ENCODE measurements at places on chromosomes 11 and 22.

- peak; percentile 90 for DNase-seq
Measured at GRCh38 chr11:13140873-13141655, 131.9 kb downstream of the RASSF10 start.

- no peak for DNase-seq
Measured at GRCh38 chr11:16169956-16170847, 186.1 kb downstream of the SOX6 start.

GRCh38 chr11:72348250-72348649 lies 86.1 kb downstream of the CLPB start:
- DNase-seq = no peak

DNA sequence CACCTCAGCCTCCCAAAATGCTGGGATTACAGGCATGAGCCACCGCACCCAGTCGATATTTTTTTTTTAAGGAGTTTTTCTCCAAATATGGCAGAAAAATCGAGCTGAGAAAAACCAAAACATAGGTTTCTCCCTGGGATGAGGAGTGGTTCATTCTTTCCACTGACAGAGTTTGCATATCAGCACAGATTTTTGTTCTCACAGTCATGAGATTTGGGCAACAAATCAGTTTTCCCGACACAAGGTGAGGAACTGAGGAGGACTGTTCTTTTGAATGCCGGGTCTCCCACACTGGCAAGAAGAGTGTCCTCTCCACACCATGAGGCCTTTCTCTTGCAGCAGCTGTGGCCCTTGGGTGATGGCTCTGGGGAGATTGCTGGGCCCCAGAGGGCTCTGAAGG lies 3.8 kb upstream of the EHD1 start:
- DNase-seq = no peak

DNA sequence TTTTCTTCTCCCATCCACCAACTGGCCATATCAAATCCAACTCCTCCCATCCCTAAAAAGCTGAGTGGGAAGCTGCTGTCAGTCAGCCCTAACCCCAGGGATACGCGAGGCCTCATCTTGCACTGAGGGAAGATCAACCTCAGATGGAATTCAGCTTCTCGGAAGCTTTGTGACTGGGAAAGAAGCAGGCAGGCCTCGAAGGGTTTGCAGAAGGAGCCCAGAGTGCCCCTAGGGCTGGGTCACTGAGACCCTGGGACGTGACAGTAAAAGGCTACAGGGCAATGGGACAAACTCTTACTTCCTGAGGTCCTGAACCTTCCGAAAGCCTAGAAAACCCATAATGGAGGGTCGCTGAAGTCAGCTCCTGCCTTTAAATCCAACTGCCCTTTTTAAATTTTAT lies 34.4 kb upstream of the NNMT start:
- DNase-seq = no peak

DNA sequence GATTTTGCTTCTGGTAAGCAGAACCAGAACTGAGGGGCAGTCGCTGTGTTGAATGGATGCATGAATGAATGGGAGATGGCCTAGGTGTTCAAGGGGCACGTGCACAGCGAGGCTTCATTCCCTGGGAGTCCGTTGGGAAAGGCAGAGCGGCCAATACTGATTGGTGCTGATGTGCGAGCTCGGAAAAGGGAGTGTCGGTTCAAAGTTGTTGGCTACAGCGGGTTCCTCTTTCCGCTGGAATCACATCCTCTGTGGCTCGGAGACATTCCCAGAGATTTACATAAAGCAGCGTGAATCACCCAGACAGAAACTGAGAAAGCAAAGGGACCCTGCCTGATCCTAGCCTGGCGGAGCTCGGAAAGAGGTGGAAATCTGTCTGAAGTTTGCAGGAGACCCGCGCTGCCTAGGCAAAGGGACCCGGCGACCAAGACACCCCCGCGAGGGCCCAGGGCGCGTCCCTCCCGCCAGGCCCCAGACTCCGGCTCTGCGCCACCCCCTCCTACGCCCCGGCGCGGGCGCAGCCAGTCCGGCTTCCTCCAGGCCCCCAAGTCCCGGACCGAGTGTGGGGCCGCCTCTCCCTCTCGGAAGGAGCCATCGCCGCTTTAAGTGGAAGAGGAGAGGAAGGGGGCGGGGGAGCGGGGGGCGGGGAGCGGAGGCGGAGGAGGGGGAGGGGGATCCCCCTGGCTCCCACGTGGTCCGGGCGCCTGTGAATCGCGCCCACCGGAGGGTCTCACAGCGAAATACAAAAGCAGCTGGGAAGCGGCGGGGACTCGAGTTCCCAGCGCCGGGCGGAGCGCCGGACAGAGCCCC lies at the start of gene FJX1:
Gene FJX1 (plus strand): TSS at position 774 of the 810 bp plus-strand sequence. CDS start 177 bp downstream, outside the sequence.
- DNase-seq = peak; percentile 86

- no peak for DNase-seq
Measured at GRCh38 chr11:737366-737765, 9.9 kb upstream of the TALDO1 start.

GRCh38 chr11:85718991-85719807 lies 33.2 kb upstream of the CCDC89 start:
- DNase-seq = peak; percentile 99

DNA sequence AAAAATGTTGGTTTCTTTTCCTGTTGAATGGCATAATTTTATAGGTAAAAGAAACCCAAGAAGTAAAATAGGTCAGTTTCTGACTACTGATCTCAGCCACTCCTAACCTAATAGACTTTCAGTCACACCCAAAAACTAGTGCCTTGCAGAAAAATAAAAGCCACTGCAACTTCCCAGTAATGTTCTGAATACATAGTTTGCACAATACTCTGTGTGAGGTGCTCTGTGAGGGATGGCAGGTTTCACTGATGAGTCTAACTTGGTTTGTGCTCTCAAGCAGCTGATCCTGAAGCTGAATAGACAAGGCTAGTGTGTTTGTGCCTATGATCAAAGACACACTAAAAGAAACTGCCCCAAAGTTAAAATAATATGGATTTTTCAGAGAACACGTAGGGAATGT lies 758.3 kb downstream of the NELL1 start:
- DNase-seq = no peak

- no peak for DNase-seq
Measured at GRCh38 chr11:95501761-95502266, 270.8 kb upstream of the SESN3 start.

DNA sequence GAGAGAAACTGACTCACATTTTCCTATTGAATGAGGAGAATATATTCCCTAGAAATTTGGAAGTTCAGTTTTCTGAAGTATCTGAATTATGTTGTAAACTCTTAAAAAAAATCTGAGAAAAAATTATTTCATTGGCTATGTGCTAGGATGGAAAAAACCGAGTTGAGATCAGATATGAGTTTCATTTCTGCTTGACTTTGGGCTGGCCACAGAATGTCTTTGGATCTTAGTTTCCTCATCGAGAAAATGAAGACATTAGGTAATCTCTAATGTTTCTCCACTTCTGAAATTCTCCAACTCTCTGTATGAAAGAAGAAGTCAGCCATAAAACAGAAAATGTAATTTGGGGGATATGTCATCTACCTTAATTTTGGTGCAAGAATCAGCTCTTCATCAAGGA lies 28.8 kb downstream of the SLN start:
- no peak for DNase-seq

DNA sequence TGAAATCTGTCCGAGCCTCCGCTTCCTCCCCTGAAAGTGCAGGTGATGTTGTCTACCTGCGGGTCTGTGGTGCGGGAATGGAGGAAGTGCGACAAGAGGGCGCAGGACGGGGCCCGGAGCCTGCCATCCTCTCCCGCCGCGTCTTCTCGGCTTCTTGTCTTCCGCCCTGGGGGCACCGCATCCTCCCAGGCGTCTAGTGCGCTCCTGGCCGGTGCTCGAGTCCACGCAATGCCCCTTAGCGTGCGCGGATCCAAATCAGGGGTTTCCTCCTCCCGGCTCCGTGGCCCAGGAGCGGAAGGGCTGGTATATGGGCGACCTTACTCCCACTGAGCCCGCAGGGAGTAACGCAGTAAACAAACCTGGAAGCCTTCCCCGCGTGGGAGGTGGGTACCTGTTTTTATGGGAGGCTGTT lies 405 bp downstream of the SFI1 start:
- DNase-seq = peak; percentile 12

GRCh38 chr11:61756452-61757212 lies 4.2 kb downstream of the MYRF start:
- DNase-seq = peak; percentile 82

DNA sequence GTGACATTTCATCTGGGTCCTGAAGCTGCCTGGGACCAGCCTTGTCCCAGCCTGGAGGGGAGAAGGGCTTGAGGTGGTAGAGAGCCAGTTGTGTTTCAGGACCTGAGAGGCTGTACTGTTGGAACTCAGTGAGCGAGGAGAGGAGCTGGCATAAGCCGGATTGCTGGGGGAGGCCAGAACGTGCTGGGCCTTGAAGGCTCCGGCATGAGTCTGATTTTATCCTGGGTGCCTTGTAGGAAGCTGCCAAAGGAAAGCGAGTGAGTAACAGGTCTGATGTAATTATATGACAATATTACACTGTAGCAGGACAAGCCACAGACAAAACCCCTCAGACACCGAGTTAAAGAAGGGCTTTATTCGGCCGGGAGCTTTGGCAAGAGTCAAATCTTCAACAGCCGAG lies 17.2 kb downstream of the AP2A2 start:
- no peak for DNase-seq

DNA sequence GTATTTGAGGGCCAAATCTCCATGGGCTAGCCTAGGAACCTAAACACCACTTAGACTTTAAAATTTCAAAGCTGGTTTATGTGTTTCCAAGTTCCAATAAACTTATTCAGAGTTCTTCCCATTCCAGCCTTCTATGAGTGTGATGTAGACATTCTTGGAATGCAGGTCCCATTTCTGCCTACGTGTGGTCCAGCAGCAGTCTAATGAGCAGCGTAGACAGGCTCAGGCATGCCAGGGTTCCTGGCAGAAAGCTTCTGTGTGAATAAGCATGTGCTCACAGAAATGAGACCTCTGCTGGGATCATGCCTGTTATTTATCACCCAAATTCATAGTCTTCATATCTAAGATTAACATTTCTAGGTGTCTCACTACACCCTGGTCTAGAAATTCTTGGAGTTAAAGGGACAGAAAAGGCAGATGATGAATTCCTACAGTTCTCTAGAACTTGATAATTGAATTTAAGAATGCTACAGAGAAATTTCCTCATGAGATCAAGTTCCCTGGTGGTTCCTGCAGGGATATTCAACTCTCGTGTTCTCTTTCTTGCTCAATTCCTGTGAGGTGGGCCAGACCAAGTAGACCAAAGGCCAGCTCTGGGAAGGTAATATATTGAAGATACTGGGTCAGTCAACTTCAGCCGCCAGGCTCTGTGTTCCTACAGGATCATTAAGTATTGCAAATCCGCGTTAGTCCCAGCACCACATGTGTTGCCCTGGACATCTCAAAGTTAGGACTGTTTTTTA lies 17.6 kb downstream of the RNF185 start:
- peak; percentile 78 for DNase-seq

GRCh38 chr11:101010899-101011298 lies 118.7 kb downstream of the PGR start:
- peak; percentile 4 for DNase-seq

GRCh38 chr11:12734625-12735024 lies 60.4 kb downstream of the TEAD1 start:
- no peak for DNase-seq

DNA sequence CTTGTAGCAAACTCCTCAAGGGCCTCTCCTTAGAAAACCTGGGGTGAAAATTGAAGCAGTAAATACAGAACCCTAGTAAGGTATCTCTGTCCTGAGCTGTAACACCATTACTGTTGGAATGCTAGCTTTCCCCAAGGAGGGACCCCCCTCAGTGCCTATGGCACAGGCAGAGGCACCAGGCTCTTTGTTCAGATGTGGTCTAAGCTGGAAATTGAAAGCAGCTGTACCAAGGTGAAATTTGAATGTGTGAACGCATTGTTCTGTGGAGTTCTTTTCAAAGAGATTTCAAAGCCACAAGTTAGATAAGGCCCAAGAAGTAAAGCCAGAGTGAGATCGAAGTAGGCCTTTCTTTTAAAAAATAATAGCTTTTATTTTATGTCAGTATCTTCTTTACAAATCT lies 71.9 kb upstream of the HORMAD2 start:
- no peak for DNase-seq

- DNase-seq = no peak
Measured at GRCh38 chr22:22865311-22866072, 22.1 kb upstream of the IGLL5 start.

DNA sequence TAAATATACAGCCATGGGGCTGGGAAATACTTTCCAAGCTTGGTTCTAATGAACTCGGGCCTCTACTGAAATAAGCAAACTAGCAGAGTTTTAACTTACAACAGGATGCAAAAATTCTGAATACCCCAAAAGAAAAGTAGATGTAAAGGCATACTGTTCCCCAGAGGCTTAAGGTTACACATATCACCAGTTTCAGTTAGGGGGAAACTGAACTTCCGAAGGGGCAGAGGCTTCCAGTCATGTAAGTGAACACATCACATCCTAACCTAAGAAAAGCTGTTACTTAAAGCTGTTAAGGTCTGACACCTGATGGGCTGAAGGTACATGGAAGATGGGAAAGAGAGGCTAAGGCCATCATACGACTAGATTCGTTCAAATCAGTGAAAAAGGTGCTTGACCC lies 2.3 kb downstream of the GAB2 start:
- no peak for DNase-seq

DNA sequence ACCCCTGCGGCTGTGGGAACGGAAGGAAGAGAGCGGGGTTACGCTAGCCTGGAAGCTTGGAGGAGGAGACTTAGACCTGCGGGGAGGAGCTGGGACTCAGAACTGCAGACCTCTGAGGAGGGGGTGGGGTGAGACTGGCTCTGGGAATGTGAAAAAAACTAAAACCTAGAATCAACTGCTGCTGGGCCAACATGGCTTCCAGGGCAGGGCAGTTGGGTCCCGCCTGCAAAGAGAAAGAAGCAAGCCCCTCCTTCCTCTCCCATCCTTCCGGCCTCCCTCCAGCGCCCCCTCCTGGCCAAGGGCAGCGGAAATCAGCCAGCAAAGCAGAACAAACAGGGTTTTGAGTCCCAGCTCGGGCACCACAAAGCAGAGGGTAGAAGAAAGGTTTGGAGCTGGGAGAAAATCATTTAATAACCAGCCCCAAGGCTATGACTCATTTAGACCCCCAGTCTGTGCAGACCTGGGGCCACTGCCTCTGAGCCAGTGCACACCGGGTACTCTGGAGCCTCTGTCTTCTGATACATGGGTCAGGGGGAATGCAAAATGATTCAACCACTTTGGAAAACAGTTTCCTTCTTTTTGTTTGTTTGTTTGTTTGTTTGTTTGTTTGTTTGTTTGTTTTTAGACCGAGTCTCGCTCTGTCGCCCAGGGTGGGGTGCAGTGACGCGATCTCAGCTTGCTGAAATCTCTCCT lies 7.3 kb upstream of the NCF4 start:
- peak; percentile 52 for DNase-seq

DNA sequence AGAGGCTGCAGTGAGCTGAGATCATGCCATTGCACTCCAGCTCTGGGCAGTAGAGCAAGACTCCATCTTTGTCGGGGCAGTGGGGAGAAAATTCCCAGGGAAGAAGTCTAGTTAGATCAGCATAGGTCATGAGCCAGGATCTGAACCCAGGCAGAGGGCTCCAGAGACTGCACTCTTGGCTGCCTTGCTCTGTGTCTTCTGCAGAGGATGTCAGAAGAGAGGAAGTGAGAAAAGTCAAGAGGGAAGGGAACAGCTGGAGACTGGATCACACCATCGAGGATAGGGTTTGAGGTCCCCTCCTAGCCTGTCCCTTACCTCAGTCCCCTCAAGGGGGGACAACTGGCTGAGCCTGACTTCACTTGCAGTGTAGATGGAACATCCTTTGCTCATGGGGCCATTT lies 5.8 kb downstream of the MYOD1 start:
- DNase-seq = no peak
